ENCODE measurements at places on chromosomes 2 and 18.
A peak's percentile ranks its signal among the peaks of the same experiment; 100 is the strongest.

DNA sequence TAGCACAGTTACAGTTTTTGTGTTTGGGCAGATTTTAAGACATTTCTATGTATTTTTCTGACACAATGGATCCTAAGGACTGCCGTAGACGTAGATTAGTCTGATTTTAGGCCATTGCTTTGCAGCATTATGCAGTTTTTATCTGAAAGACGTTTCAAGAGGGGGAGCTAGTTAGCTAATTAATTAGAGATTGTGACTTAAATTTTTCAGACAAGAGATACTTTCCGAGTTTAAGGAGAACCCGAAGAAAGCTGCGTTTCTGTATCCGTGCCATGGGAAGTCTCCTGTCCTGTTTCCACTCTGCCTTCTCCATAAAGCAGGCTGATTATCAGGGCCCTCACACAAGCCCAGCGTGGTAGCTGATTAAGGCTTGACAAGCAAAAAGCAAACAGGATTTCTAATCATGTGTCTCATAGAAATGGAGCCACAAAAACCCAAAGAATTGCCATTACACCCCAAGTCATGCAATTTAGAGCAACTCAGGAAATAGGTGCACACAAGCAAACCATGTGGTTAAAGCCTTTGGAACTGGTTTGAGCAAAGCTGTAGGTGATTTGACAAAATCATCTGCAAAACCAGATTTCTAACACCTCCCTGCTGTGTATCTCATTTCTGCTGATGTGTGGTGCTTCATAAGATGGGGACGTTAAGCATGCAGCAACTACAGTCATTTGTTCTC, 808.1 kb downstream of the RNF144A start:
- no peak for DNase-seq

GRCh38 chr2:102277202-102277700, 34.1 kb upstream of the IL1RL1 start:
- DNase-seq, result no peak

DNA sequence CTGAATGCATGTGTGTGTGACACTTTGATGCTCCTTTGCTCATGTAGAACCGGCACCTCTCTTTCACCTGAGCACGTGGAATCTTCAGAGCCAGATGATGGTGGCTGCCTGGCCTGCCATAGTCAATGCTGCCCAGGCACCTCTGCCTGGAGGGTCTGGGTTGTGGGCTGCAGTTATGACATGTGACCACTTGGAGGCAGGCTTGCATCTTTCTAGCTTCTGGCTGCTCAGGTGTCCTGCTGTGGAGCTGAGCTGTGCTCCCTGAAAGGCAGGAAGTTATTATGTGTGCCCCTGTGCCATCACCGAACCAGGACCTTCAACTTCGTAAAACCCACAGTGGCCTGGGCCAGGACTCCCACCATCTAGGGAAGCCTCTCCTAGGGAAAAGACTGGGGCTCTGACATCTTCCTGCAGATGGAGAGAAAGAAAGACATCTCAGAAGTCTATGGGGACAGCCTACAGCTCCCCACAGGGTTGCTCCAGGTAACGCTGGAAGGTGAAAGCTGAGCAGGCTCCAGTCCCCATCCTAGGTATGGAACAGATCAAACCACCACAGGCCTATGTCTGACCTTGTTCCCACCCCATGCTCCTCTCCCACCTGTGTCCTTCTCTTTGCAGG, 30.2 kb downstream of the PSD4 start:
- peak; percentile 66 for DNase-seq

GRCh38 chr2:69147841-69148533, 135.0 kb downstream of the ANTXR1 start:
- DNase-seq, result no peak

GRCh38 chr18:36141576-36141975, 11.9 kb downstream of the ELP2 start:
- DNase-seq, result no peak

DNA sequence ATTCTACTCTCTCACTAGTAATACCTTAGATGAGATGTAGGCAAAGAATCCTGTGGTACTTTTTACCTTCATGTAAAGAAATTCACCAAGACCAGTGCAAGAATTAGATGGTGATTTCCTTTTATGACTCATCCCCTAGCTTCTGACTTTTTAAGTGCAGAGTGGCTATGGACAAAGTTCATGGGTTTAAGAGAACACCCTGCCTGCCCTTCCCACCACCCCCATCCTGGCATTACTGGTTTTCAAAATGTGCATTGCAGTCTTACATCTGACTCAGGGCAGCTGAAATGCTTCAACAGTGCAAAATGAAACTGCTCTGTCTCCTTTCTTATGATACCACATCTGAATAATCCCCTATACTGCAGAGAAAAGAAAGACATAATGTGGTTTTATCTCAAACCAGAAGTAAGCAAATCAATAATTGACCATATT, 22.6 kb downstream of the MAIP1 start:
- peak; percentile 16 for DNase-seq

GRCh38 chr2:49924044-49924817, 769.9 kb upstream of the FSHR start:
- DNase-seq, result no peak

DNA sequence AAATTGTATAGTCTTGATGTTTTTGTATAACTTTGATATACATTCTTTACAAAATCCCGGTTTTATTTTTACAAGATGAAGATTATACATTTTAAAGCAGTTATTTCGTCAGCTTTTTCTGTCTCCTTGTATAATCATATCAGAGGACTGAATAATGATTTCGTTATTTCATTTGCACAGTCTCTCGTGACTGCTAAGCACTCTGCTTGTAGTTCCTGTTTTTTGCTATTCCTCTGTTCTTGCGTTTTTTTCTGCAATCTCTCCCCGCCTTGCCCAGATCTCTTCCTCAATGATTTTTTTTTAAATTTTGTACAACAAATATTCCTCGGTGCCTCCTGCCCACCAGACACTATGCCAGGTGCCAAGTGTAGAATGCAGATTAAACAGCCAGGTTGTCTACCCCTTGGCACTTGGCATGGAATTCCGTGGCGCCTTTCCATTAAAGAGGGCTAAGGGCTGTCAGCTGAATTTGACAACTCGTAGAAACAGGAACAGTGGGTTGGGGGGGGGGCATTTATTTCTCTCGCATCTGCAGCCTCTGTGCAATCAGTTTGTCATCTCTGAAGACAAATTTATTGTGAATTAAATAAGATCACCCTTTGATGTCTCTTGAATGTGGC, 69.6 kb downstream of the KLHL29 start:
- no peak for DNase-seq

DNA sequence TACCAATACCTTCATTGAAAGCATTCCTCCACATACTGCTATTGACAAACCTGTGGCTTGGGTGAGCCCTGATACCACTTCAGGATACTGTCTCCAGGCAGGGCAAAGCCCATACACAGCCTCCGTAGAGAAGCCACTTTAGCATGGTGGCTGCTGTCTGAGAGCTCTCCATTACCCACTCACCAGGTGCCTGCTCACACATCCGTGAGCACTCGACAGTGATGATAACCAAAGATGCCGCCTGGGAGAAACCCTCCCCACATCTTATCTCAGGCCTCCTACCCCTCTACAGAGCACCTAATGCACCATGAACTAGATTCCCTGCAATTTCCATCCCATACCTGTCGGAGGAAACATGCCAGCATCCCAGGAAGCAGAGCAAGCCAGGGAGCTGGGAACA, 57.6 kb upstream of the KLHL29 start:
- no peak for DNase-seq

- no peak for DNase-seq
These were observed 166.5 kb upstream of the KCNJ3 start for GRCh38 chr2:154532004-154532403.
